ENCODE measurements at places on chromosomes 12 and 14.

DNA sequence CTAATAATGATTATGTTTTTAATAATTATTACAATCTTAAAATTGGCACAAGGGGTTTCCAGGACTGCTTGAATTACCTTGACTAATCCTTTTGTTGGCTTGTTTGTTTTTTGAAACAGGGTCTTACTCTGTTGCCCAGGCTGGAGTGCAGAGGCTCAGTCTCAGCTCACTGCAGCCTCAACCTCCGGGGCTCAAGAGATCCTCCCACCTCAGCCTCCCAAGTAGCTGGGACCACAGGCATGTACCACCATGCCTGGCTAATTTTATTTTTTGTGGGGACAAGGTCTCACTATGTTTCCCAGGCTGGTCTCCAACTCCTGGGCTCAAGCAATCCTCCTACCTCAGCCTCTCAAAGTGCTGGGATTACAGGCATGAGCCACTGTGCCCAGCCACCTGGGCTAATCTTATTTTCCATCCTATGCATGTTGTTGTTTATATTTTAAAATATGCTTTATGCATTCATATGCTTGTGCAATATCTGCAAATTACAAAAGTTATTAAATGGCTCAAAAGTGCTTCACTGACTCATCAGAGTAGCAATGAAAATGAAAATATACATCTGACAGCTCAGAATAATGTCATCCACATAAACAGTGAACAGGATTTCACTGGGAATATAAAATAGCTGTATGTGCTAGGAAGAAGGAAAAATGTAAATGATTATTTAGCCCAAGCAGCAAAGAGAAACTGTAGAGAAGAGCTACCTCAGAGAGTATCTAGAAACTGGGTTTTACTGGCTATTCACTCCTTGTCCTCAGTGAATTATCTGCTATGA, 24.8 kb upstream of the PLEKHG6 start:
- DNase-seq = no peak

GRCh38 chr14:73723406-73723796, 9.2 kb upstream of the PNMA1 start:
- DNase-seq = no peak

GRCh38 chr12:75944905-75945432, 86.6 kb downstream of the PHLDA1 start:
- no peak for DNase-seq

DNA sequence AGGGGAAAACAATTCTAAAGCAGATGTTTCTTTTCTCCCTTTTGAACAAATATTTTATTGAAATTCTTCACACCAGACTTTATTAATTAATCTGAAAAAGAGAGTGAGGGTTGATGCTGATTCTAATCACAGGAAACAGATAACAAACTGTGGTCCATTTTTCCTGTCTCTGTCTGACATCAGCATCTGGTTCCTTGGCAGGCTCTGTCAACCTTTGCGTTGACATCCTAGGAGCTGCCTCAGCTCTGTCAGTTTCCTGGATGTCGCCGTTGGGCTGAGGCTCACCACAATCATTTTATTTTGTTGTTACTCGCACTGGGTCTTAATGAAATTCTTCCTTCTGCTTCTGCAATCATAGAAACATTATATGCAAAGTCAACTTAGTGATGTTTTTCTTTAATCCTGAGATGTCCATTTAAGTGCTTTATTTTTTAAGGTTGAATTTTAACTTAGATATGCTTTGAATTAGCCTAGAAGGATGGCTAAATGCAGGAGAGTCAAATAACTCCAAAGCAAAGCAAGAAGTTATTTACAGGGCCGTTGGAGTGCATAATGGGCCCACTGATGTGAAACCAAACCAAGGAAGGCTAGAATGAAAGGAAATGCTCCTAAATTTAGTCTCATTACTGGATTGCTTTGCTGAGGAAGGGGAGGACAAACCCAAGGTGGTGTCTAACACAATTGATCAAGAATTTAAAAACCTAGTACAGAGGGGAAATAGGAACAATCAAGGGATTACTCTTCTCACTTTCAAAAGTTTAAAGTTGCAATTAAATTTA, 542.4 kb downstream of the FLRT2 start:
- DNase-seq = no peak

DNA sequence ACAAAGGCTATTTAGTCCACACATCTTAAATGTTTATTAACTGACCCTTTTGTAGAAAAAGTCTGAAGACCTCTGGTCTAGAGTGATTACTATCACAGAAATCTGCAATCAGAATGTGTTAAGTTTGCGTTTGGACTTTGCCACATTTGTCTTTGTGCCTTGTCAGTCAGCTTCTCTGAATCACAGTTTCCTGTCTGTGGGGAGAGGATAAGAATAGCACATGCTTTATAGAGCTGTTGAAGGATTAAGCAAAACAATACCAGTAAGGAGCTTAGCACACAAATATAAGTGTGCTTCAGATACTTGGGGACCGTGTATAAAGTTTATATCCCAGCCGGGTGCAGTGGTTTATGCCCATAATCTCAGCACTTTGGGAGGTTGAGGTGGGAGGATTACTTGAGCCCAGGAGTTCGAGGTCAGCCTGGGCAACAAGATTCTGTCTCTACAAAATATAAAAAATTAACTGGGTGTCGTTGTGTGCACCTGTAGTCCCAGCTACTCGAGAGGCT, 63.0 kb upstream of the BTG1 start:
- DNase-seq = peak; percentile 26

DNA sequence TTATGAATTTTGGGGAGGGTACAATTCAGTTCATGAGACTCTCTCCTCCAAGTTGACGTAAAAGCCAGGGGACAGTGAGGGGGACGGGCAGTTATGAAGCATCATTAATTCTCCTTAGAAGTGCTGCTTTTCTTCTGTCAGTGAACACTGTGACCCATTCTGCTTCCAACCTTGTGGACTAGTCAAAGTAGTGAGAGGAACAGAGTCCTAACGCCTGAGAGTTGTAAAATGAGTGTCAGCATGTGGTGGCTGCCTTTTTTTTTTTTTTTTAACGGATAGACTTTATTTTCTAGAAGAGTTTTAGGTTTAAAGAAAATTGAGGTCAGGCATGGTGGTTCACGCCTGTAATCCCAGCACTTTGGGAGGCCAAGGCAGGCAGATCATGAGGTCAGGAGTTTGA, 15.5 kb downstream of the RESF1 start:
- no peak for DNase-seq

- DNase-seq = no peak
Observed at GRCh38 chr12:34403706-34404376, 381.5 kb downstream of the ALG10 start.

- no peak for DNase-seq
Observed at GRCh38 chr12:97112136-97112535, 205.1 kb downstream of the NEDD1 start.

- no peak for DNase-seq
Observed at GRCh38 chr12:94127239-94128131, 20.9 kb upstream of the PLXNC1 start.

- no peak for DNase-seq
Observed at GRCh38 chr12:90896821-90897220, 58.2 kb downstream of the CCER1 start.

DNA sequence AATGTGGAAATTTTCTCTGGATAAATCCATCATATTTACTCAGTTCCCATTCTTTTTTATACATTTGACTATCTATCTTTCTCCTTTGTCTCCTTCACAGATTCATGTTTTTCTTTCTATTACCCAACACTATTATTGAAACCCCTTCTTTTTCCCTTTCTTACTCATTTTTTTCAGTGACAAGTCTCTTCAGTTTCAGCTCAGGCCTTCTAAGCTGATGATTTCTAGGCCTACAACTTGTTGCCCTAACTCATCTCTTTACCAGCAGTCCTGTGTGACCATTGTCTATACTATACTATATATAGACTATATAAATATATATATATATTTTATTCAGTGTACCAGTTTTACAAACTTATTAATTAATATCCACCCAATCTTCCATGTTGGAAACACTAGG, 31.8 kb downstream of the SLC16A7 start:
- no peak for DNase-seq

DNA sequence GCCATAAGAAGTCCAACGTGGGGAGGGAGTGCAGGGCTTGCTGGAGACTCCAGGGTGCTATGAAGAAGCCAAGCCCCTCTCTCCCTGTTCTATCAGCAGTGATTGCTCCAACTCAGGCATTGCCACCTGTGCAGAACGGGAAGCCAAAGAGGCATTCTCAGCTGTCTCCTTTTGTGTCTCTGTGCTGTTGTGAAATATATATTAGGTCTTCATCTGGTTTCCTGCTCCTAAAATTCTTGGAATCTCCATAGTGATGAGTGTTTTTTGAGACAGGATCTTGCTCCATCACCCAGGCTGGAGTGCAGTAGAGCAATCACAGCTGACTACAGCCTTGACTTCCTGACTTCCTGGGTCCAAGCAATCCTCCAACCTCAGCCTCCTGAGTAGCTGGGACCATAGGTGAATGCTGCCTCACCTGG, 51.2 kb upstream of the AEBP2 start:
- no peak for DNase-seq

GRCh38 chr14:93047661-93048060, 68.1 kb downstream of the ITPK1 start:
- DNase-seq = no peak

- DNase-seq = no peak
Observed at GRCh38 chr14:61567838-61568571, 127.3 kb upstream of the HIF1A start.

DNA sequence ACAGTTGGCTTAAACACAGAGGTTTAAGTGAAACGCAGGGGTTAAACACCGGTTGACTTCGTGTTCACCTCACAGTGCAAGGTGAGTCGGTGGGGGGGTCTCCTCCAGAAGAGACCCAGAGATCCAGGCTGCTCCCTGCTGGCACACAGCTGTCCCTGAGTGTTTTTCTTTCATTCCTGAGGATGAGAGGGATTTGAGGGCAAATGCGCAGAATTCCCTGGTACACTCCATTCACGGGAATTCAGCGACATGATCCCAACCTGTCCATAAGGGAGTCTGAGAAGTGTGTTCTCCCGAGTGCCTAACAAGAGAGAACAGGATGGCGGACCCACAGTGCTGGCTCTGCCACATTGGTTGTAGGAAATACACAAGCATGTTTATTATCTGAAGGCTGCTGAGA, 107.2 kb upstream of the ESRRB start:
- no peak for DNase-seq
